Amniotic epithelial cell (primary cell): ENCODE measurements at places on chromosomes 5 and 9.

DNA sequence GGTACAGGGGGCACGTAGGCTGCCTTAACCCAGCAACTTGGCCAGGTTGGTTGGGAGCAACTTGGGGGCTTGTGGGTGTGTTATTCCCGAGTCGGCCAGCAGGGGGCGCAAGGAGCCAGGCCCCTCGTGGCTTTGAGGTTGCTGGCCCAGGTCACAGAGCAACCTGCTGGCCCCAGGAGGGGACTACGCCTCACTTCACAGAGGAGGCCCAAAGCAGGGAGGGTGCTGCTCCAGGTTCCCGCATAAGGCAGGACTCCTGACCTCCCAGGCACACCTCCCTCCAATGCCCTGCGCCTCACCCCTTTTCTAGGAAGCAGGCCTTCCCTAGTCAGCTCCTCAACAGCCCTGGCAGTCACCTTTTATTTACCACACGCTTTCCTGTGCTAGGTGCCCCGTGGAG, 18.1 kb downstream of the KYAT1 start:
- peak; percentile 40 for DNase-seq

DNA sequence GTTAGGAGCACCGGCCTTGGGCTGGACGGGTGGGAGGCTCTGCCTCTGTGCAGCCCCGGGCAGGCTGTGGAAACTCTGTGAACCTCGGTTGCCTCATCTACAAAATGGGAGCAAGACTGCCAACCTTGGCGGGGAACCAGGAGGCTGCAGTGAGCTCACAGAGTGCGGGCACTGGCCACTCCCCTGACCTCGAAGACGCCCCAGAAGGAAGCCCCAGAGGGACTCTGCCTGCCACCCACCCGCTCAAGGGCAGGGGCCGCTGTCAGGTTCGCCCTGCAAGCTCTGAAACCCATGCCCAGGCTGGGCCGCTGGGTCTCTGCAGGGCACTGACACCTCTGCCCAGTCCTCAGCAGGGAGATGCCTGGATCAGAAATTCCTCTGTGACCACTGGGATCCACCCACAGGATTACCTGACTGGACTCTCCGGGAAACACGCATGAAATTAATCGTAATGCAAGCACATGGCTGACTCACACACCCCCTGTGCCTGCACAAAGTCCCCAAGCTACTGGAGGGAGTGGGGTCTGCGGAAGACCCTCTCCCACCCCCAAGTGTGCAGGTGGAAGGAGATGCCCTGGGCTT, 7.4 kb downstream of the CCDC187 start:
- no peak for DNase-seq

DNA sequence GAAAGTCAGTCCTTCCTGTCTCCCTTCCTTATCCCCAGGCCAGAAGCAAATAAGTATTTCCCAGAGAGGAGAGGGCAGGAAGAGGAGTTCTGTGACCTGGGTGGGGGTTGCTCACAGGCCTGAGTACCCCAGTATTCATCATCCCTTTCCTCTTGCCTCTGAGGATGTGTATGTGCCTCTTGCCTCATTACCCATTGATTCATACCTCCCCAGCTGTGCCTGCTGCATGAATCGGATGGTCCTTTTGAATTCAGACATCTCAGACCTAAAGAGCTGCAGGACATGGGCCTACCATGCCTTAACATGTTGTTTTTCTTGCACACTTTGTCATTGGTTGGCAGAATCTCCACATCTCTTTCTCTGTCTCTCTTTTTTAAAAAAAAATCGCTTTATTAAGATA, 112.8 kb upstream of the SHB start:
- DNase-seq = no peak

- DNase-seq = no peak
These were observed 288.1 kb downstream of the ARL15 start for GRCh38 chr5:54022223-54022622.

DNA sequence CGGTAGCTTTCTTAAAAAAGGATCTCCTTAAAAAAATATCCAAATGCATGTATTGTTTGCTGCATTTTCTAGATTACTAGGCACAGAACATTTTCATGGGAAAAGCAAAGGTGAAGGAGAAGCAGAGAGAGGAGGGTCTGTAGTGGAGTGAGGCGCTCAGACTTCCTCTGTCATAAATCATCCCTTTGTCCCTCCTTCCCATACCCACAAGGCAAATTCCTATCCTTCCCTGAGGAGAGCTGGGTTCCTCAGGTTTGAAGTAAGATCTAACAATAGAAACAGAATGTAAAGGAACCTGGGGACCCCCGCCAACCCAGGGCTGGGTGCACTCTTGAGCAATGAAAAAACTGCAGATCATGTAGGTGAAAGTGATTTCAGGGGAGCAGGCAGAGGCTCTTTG, 149.2 kb upstream of the ANKH start:
- DNase-seq = no peak

DNA sequence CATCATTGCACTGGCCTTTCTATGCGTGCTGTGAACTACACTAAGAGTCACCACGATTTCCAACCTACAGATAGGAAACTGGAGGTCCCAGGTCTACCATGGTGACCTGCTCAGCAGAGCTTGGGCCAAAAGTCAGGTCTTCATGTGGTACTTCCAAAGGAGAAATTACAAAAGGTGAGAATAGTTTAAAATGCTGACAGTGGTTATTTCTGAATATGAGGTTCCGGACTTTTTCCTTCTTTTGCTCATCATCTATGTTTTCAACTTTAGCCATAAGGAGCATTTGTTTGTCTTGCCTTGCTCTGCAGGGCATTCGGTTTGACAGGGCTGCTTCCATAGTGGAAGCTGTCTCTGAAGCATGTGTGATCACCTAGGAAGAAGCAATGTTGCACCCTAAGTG, 282.1 kb upstream of the IRX1 start:
- DNase-seq = no peak

GRCh38 chr5:61657686-61658085, 325.6 kb downstream of the ZSWIM6 start:
- DNase-seq = no peak

DNA sequence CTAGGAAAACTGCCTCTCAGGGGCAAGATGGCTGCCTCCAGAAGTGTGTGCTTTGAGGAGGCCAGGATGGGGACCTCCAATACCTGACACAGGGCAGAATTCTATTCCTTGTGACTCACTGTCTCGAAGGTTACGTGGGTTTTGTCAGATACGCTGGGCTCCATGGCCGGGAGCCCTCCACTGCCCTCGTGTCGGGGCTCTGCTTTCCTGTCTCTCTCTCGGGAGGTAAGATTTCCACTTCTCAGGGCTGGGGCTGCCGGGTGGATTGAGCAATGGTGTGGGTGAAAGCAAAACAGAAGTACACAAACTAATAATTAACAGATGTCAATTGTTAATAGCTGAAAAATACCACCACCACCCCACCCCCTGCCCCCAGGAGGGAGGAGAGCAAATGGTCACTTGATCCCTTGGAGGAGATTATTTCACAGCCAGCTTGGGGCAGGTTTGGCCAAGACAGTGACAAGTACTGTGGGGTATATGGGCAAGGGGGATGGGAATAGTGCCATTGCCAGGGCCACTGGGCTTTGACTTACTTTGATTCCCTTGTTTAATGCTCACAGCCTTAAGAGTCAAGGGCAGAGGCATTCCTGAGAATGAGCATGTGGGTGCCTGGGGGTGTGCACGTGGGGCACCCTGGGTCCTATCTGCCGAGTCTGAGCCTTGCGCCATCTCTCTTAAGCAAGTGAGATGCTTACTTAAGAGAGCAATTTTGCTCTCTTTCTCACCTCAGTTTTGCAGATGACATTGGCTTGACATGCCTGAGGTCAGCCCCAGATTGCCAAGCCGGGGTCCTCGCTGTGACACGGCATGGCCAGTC, 28.8 kb upstream of the DAB2IP start:
- peak; percentile 53 for DNase-seq

GRCh38 chr9:292915-293314, 78.2 kb downstream of the DOCK8 start:
- DNase-seq = no peak

DNA sequence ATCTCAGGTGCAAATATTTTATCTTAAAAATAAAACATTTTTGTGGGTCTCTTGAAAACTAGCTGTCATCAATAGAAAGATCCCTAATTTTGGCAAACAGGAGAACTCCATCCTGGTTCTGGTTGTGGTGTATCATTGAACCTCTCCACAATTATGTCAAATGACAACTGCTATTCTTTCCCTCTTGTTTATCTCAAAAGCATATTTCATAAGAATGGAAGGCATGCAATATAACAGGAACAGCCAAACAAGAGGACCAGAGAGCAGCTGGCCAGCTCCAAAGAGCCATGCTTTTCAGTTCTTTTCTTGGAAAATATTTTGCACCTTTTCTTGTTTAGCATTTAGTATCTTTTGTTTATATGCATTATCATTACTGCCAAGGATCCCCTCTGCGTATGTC, 125.4 kb downstream of the ADAMTS6 start:
- DNase-seq = peak; percentile 15

DNA sequence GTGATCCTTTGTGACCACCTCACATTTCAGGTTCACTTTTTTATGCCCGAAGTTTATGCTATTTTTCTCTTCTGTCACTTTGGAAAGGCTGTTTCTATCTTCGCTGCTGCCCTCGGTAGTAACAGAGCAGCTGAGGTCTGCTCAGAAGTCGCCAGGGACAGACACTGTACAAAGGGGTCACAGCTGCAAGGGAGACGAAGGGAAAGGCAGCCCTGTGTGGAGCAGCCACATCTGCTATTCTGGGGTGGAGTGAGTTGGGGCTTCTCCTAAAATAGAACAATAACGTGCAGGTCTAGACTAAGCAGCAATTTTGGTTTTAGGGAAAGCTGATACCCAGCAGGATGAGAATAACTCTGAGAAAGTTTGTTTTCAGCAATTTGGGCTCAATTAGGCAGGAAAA, 72.5 kb downstream of the ACTL7B start:
- no peak for DNase-seq

DNA sequence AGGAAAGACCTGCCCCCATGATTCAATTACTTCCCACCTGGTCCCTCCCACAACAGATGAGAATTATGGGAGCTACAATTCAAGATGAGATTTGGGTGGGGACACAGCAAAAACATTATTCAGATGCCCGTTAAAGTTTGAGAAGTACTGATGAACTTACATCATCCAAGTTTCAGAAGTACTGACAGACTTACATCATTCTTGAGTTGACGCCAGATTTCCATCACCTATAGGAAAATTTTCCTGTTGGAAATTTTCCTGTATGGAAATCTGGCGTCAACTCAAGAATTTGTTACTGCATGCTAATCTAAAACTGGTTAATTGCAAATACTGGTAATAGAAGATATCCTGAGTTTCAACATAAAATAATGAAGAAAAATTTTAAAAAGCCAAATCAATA, 975.9 kb downstream of the MAT2B start:
- no peak for DNase-seq

DNA sequence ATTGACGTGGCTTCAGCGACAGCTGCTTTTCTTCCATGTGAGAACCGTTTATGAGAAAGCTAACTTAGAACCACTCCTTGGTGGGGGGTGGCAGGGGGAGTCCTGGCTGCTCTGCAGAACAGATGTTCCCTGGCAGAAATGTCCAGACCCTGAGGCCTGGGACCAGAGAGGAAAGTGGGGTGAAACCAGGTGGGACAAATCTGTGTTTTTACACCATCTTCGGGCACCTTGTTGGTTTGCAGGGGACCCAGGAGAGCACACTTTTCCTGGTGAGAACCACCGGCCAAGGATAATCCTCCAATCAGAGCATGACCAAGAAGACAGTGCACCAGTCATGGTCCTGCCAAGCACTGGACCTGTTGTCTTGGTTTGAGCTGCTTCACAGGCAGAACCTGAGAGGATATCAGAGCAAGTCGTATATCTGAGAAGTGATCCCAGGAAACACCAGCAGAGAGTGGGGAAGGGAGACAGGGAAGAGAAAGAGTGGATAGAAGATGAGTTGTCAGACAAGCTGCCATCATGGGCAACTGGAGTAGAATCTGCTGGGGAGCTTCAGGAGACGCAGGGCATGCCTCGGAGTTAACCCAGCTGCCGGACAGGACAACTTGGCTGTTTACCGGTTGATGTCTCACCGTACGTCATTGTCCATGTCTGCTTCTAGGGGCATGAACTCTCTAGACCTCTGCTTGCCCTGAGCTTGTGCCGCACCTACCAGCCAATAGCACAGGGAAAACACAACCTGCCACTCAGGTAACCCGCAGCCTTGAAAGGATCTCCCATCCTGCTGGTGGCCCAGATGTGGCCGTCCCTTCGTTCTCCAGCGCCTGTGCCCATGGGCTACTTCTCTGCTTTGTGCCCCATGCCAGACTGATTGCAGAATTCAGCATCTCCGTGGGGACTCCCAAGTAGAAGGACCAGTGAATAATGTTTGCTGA, 178.4 kb upstream of the MVB12B start:
- DNase-seq = no peak

DNA sequence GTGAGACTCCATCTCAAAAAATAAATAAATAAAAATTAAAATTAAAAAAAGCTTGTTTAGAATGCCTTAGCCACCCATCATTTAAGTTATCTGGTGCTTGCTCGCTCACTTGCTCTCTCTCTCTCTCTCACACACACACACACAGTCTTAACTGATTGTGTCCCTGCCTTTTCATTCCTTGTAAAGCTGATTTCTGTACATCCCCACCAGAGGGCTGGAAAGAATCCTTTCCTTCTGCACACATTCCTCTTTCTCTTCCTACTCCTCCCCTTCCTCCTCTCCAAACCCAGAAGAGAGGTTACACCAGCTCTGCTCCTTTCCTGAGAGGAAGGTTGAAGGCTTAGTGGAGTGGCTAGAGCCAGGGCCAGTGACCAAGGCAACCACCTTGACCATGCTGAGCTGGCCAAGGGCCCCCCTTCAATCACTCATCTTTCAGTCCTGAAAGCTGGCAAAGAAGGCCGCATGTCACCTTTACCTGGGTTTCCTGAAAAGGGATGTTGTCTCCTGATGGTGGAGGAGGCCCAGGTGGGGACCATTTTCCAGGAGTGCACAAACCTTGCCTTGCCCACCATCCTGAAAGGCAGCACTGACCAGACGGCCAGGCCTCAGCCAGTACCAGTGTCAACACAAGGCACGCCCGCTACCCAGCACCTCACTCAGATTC, 25.6 kb downstream of the STK10 start:
- DNase-seq = peak; percentile 35

DNA sequence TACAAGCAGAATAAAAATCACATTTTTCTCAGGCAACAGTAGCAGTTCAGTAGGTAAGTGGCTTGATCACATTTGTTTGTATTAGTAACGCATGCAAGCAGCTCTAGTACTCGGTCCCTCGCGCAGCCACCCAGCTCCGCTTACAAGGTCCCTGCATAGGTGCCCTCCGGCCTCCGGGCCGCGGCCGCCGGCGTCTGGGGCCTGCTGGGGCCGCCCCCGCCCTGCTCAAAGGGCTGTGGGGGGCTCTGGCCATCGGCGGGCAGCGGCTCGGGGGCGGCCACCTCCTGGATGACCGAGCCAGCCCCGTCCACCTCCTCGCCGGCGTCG, 50.2 kb upstream of the UBAC1 start:
- no peak for DNase-seq

GRCh38 chr5:96337048-96337781, 95.8 kb downstream of the PCSK1 start:
- DNase-seq = no peak

GRCh38 chr5:110362261-110362660, 364.2 kb downstream of the TMEM232 start:
- no peak for DNase-seq

GRCh38 chr9:899440-900184, 58.1 kb downstream of the DMRT1 start:
- DNase-seq = no peak

GRCh38 chr9:18472841-18473251, 1.1 kb upstream of the ADAMTSL1 start:
- no peak for DNase-seq

- no peak for DNase-seq
These were observed 6.1 kb downstream of the ADAMTS12 start for GRCh38 chr5:33885679-33886078.

GRCh38 chr5:95901676-95902627, 59.7 kb downstream of the ELL2 start:
- peak; percentile 63 for DNase-seq

- DNase-seq = no peak
These were observed 13.9 kb downstream of the SLC23A1 start for GRCh38 chr5:139369181-139369580.

- no peak for DNase-seq
These were observed 64.7 kb downstream of the BARX1 start for GRCh38 chr9:93890436-93890935.
